Coronary artery (tissue), 2 donors: ENCODE measurements at places on chromosomes 3 and 15.

GRCh38 chr3:53491276-53491675, 3.1 kb upstream of the CACNA1D start:
- DNase-seq: no peak

- DNase-seq: no peak
Observed at GRCh38 chr3:13702286-13702685, 153.4 kb downstream of the FBLN2 start.

DNA sequence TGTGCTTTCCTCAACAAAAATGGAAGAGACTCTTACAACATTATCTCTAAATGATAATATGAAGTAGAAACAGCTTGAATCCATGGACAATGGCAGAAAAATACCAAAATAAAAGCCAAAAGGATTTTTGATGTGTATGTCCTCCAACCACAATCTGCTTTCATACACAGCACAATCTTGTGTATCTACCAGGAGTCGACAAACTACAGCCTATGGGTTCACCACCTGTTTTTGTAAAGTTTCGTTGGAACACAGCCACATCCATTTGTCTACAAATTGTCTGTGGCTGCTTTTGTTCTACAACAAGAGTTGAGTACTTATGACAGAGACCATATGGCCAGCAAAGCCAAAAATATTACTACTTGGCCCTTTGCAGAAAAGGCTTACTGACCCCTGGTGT, 88.7 kb upstream of the UBE2E2 start:
- no peak for DNase-seq

DNA sequence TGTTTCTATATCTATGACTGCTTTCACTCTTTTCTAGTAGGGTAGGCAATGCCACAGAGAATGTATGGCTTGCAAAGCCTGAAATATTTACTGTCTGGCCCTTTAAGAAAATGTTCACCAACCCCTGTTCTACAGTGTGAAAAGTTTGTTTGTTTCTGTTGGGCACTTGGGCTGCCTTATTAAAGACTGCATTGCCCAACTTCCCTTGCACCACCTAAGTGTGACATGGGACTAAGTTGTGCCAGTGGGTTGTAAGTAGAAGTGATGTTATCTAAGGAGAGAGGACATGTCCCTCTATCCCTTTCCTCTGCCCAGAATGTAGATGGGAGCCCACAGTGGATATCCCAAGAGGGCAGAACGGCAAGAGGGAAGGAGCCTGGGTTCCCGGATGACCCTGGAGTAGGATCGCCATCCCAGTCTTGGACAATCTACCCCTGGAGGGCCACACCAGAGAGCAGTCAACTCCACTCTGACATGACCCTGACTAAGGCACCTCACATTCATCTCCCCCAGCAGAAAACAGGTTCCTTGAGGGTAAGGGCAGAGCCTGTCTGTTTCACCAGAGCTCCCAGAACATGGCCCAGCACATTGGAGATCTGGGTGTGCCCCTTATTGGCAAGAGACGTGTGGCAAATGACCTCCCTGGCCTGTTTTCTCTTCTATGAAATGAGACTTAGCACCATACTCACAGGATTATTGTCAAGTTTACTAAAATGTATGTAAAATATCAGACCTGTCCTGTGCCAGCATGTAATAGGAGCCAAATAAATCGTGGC, 138.8 kb downstream of the SMAD6 start:
- no peak for DNase-seq

- no peak for DNase-seq
Observed at GRCh38 chr15:51796847-51797401, 32.5 kb upstream of the TMOD3 start.

GRCh38 chr3:40229386-40229785, 80.1 kb upstream of the EIF1B start:
- no peak for DNase-seq

GRCh38 chr3:134334901-134335280, 39.4 kb downstream of the AMOTL2 start:
- DNase-seq: peak; percentile 62

DNA sequence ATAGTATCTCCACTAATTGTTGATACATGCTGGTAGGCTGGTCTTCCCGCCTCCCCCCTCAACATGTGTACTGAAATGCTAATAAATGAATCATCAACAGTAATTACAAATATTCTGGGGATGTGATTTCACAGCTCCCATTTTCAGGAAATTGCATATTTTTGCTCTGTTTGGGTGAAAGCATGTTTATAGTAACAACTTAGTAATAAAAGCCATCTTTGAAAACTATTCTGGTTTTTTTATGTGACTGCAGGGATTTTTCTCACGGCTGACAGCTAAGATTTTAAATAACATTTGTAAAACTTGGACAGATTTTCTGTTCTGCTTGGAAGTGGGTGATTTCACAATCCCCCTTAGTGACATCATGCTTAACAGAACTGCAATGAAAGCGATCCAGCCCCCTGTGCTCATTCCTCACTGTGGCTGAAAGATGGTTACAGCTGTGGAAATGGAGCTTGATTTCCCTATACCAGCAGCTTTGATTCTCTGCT, 25.6 kb upstream of the FAM174B start:
- no peak for DNase-seq

- no peak for DNase-seq
Observed at GRCh38 chr3:150759947-150760346, 3.0 kb downstream of the SIAH2 start.

DNA sequence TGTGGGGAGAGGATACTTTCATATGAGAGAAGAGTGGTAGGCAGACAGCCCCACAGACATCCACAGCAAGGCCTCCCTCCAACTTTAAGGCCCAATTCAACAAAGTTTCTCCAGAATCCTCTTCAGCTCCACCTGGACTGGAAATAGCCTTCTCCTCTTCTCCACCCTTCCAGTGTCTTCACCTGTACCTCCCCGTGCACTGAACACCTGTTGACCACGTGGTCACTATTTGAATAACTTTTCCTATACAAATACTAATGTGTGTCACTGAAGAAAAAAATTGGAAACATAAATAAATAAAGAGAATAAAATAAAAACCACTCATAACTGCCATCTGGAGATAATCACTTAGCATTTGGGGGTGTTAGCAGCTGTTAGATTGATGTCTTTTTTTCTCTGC, 52.9 kb downstream of the CCNL1 start:
- DNase-seq: no peak

DNA sequence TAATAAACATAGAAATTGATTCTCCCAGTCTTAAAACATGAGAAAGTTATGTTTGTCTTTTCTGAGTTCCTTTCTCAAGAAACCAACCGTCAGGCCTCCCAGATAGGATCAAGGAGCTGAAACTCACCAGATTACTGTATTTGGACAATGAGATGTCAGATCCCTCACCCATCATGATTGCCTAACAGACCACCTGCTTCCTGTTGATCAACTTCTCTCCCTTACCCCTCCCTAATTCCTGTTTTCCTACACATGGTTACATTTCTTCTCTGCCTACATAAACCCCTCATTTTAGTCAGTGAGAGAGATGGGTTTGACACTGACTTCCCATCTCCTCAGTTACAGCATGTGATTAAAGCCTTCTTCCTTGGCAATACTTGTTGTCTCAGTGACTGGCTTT, 917.5 kb downstream of the FHIT start:
- no peak for DNase-seq

DNA sequence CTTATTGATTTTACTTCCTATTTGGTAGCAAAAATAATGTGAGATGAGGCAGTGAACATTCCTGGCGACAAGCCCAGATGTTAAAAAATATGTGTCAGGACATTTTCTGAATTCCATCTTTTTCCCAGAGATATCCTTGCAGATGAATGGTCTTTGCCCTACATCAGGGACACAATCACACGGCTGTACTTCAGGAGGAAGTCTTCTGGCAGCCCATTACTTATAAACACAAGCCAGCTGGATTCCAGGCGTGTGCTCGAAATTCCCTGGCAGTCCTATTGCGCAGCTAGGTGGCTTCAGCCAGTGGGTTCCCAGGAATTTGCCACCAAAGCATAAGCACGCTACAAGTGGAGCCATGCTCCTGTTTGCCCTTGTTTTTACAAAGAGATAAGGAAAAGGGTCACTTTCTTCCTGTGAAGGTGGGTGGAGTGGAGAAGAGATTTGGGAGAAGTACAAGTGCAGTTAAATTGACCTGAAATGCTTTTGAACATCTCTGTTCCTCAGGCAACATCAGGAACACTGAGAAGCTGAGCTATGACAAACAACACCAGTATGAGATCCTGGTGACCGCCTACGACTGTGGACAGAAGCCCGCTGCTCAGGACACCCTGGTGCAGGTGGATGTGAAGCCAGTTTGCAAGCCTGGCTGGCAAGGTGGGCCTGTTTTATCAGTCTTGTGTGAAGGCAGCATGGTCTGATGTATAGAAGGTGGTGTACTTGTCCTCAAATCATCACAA, 257.1 kb upstream of the TRIM42 start:
- no peak for DNase-seq

DNA sequence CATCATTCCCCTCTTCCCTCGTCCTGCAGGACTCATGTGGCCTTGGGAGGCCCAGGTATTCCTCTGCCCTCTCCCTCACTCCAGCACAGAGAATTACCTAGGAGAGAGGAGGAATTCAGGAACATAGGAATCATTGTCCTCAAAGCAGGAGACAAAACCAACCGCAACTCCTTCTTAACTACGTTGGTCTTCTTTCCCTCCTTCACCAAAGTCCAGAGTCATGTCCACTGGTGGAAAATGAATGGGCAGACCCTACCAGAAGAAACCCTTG, 55.0 kb upstream of the SKOR1 start:
- no peak for DNase-seq

DNA sequence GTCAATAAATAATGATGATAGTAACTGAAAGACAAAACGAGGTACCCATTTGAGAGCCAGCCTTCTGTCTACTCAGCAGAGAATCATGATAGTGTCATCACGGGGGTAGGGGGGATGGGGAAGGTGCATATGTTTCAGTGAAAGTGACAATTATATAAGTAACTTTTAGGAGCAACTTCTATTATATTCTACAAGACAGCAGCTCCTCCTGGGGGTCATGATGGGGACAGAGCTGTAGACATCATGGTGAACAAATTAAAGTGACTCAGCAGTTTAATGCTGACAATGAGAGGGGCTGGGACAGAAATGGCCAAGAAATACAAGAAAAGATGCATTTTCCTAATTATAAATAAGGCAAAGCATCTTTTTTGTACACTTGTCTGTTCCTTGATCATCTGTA, 11.8 kb downstream of the CAPN3 start:
- DNase-seq: no peak

DNA sequence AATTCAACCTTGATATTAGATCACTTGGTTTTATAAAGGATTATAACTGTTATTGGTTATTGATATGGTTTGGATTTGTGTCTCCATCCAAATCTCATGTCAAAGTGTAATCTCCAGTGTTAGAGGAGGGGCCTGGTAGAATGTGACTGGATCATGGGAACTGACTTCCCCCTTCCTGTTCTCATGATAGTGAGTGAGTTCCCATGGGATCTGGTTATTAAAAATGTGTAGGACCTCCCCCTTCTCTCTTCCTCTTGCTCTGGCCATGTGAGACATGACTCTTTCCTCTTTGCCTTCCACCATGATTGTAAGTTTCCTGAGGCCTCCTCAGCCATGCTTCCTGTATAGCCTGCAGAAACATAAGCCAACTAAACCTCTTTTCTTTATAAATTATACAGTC, 136.0 kb upstream of the UBE2E2 start:
- no peak for DNase-seq

- no peak for DNase-seq
Observed at GRCh38 chr3:171346019-171346418, 114.2 kb downstream of the TNIK start.

DNA sequence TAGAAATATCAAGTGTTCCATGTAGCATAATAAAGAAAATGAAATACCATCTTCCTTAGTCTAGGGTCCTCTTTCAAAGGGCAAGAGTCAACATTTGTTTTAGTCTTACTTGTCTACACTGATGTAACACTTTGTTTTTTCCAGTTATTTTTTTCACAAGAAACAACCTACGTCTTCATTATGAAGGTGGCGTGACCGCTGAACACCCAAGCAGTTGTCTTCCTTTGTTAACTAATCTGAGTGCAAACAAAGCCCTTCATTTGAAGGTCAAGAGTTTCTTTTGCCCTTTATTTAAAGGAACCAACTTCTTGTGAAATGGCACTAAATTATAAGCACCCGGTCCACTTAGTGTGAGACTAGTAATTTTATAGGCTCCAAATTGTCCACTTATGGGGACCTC, 73.2 kb downstream of the CD47 start:
- DNase-seq: no peak

GRCh38 chr3:106920609-106921008, 456.6 kb upstream of the CCDC54 start:
- no peak for DNase-seq

DNA sequence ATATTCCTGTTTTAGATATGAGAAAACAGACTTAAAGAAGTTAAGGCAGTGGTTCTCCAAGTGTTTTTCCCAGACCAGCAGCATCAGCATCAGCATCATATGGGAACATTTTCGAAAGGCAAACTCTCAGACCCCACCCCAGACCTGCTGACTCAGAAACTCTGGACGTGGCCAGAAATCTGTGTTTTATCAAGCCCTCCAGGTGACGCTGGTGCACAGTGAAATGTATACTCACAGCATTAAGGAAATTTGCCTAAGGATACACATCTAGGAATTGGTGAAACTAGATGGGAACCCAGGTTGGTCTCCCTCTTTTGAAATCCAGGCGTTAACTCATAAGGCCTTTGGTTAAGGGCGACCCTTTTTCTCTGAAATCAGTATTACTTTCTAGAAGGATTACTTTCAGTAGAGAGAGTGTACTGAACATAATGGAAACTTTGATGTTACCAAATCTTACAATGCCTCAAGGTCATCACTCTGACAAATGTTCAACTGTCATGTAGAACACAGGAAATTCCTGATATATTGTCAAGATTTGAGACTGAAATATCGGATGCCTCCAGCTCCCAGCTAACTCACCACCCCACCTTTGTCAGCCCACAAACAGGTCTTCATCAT, 910.2 kb downstream of the ROBO1 start:
- no peak for DNase-seq

GRCh38 chr3:135848051-135848450, 117.5 kb upstream of the PPP2R3A start:
- no peak for DNase-seq

DNA sequence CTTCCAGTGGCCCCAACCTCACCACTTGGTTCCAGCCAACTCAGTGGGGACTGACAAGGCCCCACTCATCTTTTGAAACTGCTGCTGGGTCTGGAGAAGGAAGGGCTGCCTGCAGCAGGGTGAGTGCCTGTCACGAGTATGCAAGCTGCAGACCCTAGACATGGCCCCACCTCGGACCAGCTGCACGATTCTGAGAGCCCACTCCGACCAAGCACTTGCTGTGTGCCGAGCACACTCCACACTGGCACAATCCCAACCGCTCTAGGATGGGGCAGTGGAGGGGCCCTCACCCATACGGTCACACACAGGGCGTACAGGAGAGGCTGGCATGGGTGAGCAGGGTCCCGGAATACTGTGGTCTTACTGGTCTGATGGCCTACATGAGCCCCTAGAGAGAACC, 8.0 kb upstream of the PLXND1 start:
- no peak for DNase-seq

GRCh38 chr3:172126741-172127140, 87.4 kb downstream of the FNDC3B start:
- DNase-seq: no peak

GRCh38 chr15:58441376-58442070, 9.7 kb downstream of the LIPC start:
- no peak for DNase-seq
